Non-pigmented ciliary epithelial cell (primary cell): ENCODE measurements at places on chromosomes 1 and 21.

DNA sequence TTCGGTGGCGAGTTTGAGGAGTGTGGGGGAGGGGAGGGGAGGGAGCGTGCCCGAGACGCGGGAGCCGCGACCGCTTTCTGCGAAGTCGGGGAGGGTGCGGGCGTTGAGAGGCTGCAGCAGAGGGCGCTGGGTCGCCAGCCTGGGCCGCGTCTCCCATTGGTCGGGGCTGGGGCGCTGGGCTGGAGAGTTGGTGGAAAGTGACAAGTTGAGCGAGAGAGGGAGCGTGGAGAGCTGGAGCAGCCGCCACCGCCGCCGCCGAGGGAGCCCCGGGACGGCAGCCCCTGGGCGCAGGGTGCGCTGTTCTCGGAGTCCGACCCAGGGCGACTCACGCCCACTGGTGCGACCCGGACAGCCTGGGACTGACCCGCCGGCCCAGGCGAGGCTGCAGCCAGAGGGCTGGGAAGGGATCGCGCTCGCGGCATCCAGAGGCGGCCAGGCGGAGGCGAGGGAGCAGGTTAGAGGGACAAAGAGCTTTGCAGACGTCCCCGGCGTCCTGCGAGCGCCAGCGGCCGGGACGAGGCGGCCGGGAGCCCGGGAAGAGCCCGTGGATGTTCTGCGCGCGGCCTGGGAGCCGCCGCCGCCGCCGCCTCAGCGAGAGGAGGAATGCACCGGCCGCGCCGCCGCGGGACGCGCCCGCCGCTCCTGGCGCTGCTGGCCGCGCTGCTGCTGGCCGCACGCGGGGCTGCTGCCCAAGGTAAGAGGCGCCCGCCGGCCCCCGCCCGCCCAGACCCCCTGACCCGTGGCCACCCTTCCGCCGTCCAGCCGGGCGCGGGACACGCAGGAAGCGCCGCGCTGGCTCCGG, at the start of gene ROR1:
Gene ROR1 (plus strand): TSS at position 203 of the 802 bp plus-strand sequence.
- DNase-seq: no peak

GRCh38 chr1:28056129-28056925, 32.1 kb downstream of the EYA3 start:
- DNase-seq: no peak

GRCh38 chr1:238408737-238409136, 518.0 kb upstream of the ZP4 start:
- no peak for DNase-seq

DNA sequence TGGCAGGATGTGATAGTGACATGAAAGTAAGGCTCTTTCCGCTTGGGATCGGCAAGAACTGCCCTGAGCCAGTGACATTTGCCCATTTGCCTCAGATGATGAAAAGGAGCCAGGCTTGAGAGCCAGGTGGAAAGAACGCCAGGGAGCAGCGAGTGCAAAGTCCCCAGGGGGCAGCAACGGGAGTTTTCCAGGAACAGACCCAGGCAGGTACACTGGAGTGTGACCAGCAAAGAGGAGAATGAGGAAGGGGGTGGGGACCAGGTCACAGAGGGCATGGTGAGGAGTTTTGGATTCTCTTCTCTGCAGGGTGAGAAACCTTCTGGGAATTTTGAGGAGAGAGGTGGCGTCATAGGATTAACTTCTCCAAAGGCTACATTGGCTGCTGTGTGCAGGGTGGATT, 10.8 kb upstream of the ETS2 start:
- DNase-seq: no peak

GRCh38 chr21:40840401-40841125, 6.4 kb downstream of the DSCAM start:
- no peak for DNase-seq

DNA sequence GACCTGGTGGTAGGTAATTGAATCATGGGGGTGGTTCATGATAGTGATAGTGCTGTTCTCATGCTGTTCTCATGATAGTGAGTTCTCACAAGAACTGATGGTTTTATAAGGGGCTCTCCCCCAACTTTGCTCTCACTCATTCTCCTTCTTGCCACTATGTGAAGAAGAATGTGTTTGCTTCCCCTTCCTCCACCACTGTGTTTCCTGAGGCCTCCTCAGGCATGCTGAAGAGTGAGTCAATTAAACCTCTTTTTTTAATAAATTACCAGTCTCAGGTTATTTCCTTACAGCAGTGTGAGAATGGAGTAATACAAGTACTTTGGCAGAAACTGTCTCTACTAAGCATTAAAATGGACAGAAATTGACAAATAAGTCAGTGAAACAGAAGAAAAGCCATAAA, 21.6 kb downstream of the RAB3GAP2 start:
- DNase-seq: no peak

- DNase-seq: no peak
Observed at GRCh38 chr1:93651695-93652094, 29.9 kb downstream of the BCAR3 start.

GRCh38 chr1:21496886-21497285, 12.3 kb upstream of the ALPL start:
- no peak for DNase-seq

GRCh38 chr1:33097137-33097611, 16.2 kb downstream of the AZIN2 start:
- DNase-seq: no peak

DNA sequence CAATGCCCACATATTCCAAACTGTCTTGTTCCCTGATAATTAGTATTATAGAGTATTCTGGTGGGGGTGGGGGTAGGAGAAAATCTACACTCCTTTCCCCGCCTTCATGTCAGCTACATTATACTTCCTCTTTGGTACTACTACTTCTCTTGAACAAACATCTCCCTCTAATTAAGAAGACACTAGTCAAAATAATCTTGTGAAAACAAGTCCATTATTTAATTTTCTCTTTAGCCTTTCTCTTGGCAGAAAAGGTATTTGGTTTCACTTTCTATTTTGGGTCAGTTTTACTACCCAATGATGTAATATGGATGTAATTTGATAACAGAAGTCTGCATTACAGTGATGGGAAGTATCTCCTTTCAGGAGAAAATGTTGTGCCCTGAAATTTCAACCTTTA, 22.5 kb downstream of the NTMT2 start:
- peak; percentile 15 for DNase-seq

GRCh38 chr1:209134001-209134400, 449.5 kb upstream of the CAMK1G start:
- DNase-seq: no peak

DNA sequence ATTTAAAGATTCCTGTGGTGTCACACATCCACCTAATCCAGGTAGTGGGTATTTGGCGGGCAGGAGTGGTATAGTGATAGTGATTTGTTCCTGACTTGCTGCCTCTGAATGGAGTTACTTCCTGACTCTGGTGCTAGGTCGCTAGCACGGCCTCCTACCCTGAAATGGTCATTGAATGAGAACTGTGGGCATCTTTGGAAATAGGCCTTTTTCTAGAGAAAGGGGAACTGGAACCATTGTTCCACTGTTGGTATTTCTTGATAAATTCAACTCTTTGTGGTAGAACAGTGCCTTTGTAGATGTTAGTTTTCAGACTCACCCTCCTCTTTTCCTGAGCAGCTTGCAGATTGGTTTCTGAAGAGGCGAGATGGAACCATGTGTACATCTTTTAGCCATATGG, 1.5 kb downstream of the QSOX1 start:
- no peak for DNase-seq

DNA sequence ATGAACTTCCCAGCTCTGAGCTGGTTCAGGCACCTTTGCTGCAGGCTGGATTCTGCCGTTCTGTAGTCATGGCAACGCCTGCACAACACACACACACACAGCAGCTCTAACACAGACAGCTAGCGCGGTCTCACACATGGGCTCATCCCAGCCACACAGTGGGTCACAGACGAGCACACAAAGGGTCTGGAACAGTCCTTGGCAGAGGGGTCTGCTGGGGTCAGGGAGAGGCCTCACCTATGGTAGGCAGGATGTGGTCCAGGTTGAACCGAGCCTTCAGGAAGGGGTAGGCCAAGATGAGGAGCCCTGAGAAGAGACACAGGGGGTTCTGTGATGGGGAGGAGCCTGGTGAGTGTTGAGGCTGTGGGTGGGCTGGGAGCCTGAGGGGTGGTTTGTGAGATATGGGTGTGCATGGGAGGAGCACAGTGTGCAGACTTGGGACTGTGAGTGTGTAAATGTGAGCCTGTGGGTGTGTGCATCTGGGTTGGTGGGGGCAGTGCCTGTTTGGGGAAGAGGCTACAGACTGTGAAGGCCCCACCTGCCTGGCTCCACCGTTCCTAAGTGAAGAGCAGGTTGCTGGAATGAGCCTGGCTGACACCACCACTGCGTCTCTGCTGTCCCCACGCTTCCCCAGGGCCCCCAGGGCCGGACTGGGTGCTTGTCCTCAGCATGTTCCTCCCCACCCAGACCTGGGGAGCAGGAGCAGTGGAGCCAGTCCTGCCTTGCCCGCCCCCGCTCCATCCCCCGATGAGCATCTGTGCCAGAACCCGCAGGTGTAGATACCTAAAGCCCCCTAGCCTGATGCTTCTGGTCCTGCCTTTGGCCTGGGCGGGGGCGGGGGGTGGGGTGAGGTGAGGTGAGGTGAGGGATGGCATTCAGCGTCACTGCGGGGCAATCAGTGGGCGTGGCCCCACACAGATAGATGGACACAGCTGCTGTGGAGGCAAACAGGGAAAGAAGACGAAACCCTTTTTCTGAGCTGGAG, 1.5 kb downstream of the KNCN start:
- no peak for DNase-seq

- no peak for DNase-seq
Observed at GRCh38 chr1:43566382-43567044, 35.8 kb downstream of the PTPRF start.

DNA sequence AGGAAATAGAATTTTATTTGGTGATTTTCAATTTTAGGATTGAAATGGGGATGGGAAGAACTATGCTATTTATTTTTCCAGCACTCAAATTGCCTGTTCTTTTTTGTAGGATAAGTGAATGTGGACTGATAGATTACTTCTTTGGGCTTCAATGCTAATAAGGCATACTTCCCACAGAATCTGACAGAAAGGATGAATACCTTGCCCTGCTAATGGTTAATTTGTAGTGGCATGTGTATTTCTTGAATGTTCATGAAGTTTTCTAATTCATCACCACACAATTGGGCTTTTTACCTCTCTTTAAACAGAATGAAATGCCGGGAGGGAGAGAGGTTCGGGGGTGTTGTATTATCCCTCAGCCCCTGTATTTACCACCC, 369.1 kb upstream of the ADGRL2 start:
- DNase-seq: no peak

- DNase-seq: no peak
Observed at GRCh38 chr1:147833231-147833860, 69.2 kb upstream of the GJA8 start.

DNA sequence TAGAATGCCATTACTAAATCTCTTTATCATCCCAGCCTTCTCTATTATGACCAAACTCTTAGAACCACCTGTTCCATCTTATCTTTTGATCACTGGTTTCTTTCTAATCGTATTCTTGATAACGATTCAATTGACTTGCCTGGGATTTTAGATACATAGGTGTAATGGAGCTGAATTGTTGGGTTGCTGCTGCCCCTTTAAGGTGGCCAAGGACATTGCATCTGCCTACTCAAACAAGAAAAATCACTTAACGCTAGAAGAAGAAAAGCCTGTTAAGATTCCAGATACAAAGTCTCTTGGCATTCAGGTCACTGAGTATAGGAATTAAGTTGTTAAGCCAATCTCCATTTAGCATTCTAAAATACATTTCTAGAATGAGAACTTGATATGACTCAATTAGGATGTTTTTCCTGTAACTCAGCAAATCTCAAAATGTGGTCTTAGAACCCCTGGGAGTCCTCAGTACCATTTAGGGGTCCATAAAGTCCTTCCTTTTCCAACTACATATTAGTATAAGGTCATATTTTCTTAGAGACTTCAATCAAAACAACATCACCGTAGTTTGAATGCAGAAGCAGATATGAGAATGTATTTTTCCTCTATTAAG, 12.4 kb downstream of the NEXN start:
- DNase-seq: peak; percentile 19

DNA sequence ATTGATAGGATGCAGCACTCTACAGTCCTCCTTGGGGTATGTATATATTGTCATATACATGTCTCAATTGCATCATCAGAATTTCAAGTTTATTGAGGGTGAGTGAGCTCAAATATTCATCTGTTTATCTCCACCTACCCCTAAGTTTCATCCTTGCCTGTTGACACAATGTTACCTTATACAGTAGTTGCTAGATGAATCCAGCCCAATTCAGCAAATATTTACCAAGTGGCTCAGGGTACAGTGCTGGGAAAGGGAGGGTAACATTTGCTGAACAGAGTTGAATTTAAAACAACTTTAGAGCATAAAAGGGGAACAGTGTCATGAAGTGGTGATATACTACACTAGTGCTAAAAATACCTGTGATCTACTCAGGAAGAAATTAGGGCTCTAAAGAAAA, 14.4 kb downstream of the ELAVL4 start:
- no peak for DNase-seq

GRCh38 chr1:209710847-209711246, 6.2 kb downstream of the HSD11B1 start:
- no peak for DNase-seq

DNA sequence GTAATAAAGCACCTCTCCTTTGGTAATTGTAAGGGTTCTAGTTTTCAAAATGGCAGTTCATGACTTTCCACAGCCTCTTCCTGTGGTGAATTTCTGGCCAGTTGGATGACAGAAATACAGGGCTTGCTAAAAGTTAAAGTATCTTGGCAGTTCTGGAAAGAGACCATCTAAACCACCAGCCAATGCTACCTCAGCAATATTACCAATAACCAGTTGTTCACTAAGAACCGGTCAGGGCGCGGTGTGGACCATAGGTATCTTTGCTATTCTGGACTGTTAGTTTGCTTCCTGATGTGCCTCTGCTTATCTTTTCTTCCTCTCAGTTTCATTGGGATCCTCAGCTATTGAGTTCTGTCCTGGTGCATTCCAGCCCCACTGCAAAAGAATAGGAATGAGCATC, 124.7 kb downstream of the HS2ST1 start:
- DNase-seq: no peak

DNA sequence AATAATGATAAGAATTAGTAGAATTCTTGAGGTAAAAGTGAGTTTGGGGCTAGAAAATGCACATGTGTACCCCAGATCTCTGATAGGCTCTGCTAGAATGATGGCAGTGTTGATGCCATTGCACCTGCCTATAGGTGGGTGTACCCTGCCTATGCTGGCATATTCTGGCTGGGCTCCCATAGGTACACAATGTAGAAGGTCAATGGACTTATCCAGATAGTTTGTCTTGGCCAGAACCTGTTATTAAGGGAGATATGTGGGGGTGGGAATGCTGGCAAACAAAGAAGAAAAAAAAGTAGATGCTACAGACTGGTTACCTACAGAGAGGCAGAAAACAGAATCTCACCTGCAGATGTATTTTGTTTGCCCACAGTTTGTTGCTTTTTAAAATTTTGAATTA, 14.1 kb upstream of the KLHDC8A start:
- no peak for DNase-seq

GRCh38 chr1:98500324-98500723, 161.2 kb upstream of the SNX7 start:
- no peak for DNase-seq
